Psoas muscle (tissue), 8 donors: ENCODE measurements at places on chromosomes 4 and X. TPM values are rescaled to one million over a fixed set of nuclear protein-coding genes. Genes with fewer than 3 reads are reported as not detected.

Gene BTC
- total RNA-seq, result 0.22 TPM

Gene TRAM1L1
- total RNA-seq, result 0.11 TPM

Gene S100P
- total RNA-seq, result 0.34 TPM

Gene SMC1A
- 26.9 TPM for total RNA-seq

Gene KCNE5
- 0.26 TPM for total RNA-seq

Gene ZCCHC18
- 0.13 TPM for total RNA-seq

DNA sequence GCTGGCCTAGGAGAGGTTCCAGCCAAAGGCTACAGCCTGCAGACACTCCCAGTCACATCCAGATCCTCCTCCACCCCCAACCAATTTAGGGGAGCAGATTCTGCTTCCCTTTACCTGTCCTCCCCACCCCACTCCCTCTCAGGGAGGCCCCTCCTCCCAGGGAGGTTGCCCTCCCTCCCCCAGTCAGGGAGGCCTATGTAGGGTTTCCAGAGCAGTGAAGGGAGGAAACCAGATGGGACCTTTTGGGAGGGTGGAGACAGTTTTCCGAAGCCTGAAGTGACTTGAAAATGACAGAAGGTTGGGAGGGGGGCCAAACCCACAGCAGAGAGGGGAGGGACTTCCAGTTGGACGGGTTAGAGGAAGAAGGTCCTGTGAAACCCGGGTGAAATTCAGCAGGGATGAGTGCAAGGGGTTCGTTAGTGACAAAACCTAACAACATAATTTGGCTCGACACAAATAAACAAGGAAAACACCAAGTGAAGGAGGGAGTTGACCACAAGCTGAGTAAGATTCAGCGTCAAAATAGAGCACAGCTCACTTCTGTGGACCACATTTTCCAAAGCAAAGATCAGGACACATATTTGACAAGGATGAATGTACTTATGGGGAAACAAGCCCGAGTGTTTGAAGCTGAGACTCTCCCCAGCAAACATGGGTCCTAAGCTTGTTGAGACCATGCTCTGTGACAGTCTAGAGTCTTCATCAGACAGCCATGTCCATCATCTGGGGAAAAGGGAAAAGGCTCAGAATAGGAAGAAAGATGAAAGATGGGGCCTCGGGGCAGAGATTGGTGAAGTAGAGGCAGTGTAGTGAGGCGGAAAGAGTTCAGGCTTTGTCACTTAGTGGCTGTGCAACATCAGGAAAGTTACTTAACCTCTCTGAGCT, 46.4 kb downstream of the PRPS1 start:
- no peaks in the 10 kb centered on the region for H3K36me3 ChIP-seq
- peak; percentile 82 for DNase-seq
- no peak overlapping the region for H3K4me3 ChIP-seq
- peaks cover 24% of the 10 kb centered on the region for H3K4me1 ChIP-seq
- H3K27me3 ChIP-seq, result no peaks in the 10 kb centered on the region
- H3K27ac ChIP-seq, result peak overlapping the region; percentile 83

DNA sequence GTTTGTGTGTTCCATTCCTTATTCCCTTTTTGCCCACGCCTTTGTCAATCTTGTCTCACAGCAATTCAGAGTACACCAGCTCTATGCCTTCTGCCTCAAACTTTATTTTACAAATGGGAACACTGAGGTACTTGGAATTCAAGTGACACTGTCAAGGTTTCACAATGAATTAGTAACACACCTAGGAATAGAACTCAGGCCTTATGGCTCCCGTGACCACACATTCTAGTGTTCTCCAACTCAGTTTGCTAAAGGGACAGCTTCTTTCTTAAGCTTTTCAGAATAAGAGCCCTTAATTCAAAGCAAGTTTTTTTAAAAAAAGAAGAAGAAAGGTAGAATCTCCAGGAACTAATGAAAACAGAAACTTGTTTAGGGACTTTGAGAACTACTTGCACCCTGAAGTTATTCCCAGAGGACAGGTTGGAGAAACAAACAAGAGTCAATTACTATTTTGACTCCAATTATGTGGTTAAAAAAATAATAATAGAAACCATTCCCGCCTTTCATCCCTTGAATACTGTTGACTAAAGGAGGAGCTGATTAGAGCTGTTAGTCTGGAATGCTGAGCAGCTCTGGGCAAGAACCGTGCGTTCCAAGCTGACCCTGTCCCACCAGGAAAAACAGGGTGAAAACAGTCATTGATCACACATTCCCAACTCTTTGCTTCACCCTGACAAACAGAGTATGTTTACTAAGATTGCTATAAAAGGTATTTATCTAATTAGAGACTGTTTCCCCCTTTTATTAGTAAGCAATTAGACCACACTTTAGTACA, 408.8 kb upstream of the CNKSR2 start:
- H3K36me3 ChIP-seq, result no peaks in the 10 kb centered on the region
- no peaks in the 10 kb centered on the region for H3K27me3 ChIP-seq
- H3K27ac ChIP-seq, result no peak overlapping the region
- no peak for DNase-seq

GRCh38 chr4:1365271-1366178, 18.5 kb downstream of the UVSSA start:
- no peak overlapping the region for H3K27ac ChIP-seq
- H3K4me1 ChIP-seq, result no peaks in the 10 kb centered on the region
- H3K27me3 ChIP-seq, result no peaks in the 10 kb centered on the region
- peak; percentile 11 for DNase-seq

GRCh38 chrX:93538575-93538974, 134.8 kb downstream of the NAP1L3 start:
- no peak overlapping the region for H3K27ac ChIP-seq
- no peaks in the 10 kb centered on the region for H3K36me3 ChIP-seq
- H3K4me3 ChIP-seq, result no peak overlapping the region
- DNase-seq, result no peak

DNA sequence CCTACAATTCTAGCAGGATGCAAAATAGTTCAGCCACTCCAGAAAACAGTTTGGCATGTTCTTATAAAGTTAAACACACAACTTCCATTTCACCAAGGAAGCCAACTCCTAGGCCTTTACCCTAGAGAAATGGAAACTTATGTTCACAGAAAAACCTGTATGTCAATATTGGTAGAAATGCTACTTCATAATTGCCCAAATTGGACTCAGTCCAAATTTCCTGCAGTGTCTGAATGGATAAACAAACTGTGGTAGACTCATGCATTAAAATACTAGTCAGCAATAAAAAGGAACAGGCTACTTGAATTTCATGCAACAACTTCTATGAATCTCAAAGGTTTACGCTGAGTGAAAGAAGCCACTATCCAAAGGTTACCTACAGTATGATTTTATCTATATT, 1738.8 kb upstream of the IGFBP7 start:
- no peaks in the 10 kb centered on the region for H3K27me3 ChIP-seq
- DNase-seq, result no peak
- no peak overlapping the region for H3K27ac ChIP-seq
- H3K4me3 ChIP-seq, result no peak overlapping the region
- no peaks in the 10 kb centered on the region for H3K4me1 ChIP-seq

GRCh38 chr4:30725562-30725961, 5.4 kb downstream of the PCDH7 start:
- H3K4me1 ChIP-seq, result peaks cover 3% of the 10 kb centered on the region
- H3K27ac ChIP-seq, result no peak overlapping the region
- no peaks in the 10 kb centered on the region for H3K36me3 ChIP-seq
- H3K27me3 ChIP-seq, result peaks cover 37% of the 10 kb centered on the region
- no peak for DNase-seq
- no peak overlapping the region for H3K4me3 ChIP-seq

- DNase-seq, result no peak
- no peak overlapping the region for H3K27ac ChIP-seq
- no peaks in the 10 kb centered on the region for H3K4me1 ChIP-seq
- H3K36me3 ChIP-seq, result no peaks in the 10 kb centered on the region
- H3K4me3 ChIP-seq, result no peak overlapping the region
Observed at GRCh38 chr4:38704622-38705154, 40.7 kb downstream of the KLF3 start.

DNA sequence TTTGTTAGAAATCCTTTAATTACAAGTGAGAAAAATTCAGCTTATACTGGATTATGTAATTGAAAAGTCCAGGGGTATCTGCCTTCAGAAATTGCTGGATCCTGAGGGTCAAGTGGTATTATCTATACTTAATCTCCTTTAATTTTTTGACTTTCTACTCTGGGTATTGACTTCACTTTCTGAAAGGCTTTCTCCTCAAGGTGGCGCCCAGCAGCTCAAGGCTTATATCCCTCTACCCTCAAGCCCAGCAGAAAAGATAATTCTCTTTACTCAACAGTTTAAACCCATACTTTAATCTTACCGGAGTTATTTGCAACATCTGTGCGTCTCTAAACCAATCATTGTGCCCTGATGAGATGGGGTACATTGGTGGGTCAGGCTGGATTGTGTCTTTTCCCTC, 129.5 kb downstream of the LARP7 start:
- H3K4me3 ChIP-seq, result no peak overlapping the region
- H3K27ac ChIP-seq, result no peak overlapping the region
- no peaks in the 10 kb centered on the region for H3K27me3 ChIP-seq
- H3K36me3 ChIP-seq, result no peaks in the 10 kb centered on the region
- no peak for DNase-seq

- DNase-seq, result no peak
- H3K27me3 ChIP-seq, result no peaks in the 10 kb centered on the region
- H3K4me3 ChIP-seq, result no peak overlapping the region
- no peak overlapping the region for H3K27ac ChIP-seq
- no peaks in the 10 kb centered on the region for H3K36me3 ChIP-seq
Observed at GRCh38 chrX:39175418-39176057, 374.3 kb downstream of the MID1IP1 start.

DNA sequence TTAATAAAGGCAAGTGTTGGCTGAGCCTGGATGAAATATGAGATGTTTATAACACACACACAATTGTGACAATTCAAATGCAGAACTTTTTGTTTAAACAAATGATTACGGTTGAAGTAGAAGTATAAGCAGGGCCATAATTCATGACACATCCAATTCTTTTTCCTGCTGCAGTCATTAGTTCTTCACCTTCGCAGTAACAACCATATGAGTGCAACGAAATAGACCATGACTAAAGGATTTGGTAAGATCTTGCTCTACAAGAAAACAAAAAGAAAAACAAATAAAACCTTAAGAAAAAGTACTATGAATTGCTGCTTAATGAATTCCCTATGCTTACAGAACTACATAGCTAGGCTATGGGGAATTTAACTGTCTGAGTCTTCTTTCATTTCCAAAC, 13.9 kb upstream of the BMPR1B start:
- no peak for DNase-seq
- H3K4me3 ChIP-seq, result no peak overlapping the region
- no peaks in the 10 kb centered on the region for H3K4me1 ChIP-seq
- H3K36me3 ChIP-seq, result no peaks in the 10 kb centered on the region

GRCh38 chr4:7944599-7945220, 5.0 kb upstream of the AFAP1 start:
- no peaks in the 10 kb centered on the region for H3K27me3 ChIP-seq
- H3K4me1 ChIP-seq, result no peaks in the 10 kb centered on the region
- no peak for DNase-seq
- H3K27ac ChIP-seq, result no peak overlapping the region
- no peak overlapping the region for H3K4me3 ChIP-seq
- no peaks in the 10 kb centered on the region for H3K36me3 ChIP-seq

- H3K27ac ChIP-seq, result no peak overlapping the region
- DNase-seq, result no peak
- H3K36me3 ChIP-seq, result peaks cover 88% of the 10 kb centered on the region
- H3K4me1 ChIP-seq, result peaks cover 7% of the 10 kb centered on the region
- H3K27me3 ChIP-seq, result no peaks in the 10 kb centered on the region
- H3K4me3 ChIP-seq, result no peak overlapping the region
Observed at GRCh38 chr4:2925496-2925895, 37.7 kb downstream of the NOP14 start.

- H3K4me1 ChIP-seq, result no peaks in the 10 kb centered on the region
- H3K27me3 ChIP-seq, result no peaks in the 10 kb centered on the region
- no peak overlapping the region for H3K4me3 ChIP-seq
- H3K27ac ChIP-seq, result no peak overlapping the region
- no peak for DNase-seq
Observed at GRCh38 chr4:86264241-86264640, 95.6 kb downstream of the MAPK10 start.

DNA sequence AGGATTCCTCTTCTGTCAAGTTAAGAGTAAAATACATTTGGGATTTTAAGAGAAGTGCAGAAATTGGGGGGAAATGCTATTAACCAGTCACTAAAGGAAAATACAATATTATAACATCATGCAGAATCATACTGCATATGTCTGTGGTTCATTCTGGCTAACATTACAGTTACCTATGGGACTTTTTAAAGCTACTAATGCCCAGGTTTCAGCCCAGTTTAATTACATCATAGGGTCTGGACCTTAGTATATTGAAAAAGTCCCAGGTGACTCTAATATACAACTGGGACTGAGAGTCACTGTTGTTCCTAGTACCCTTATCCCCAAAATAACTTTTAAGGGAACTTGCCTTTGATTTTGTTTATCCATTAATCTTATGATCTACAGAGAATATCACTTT, 10.0 kb downstream of the ABCE1 start:
- H3K36me3 ChIP-seq, result peaks cover 90% of the 10 kb centered on the region
- no peaks in the 10 kb centered on the region for H3K4me1 ChIP-seq
- no peak overlapping the region for H3K4me3 ChIP-seq

DNA sequence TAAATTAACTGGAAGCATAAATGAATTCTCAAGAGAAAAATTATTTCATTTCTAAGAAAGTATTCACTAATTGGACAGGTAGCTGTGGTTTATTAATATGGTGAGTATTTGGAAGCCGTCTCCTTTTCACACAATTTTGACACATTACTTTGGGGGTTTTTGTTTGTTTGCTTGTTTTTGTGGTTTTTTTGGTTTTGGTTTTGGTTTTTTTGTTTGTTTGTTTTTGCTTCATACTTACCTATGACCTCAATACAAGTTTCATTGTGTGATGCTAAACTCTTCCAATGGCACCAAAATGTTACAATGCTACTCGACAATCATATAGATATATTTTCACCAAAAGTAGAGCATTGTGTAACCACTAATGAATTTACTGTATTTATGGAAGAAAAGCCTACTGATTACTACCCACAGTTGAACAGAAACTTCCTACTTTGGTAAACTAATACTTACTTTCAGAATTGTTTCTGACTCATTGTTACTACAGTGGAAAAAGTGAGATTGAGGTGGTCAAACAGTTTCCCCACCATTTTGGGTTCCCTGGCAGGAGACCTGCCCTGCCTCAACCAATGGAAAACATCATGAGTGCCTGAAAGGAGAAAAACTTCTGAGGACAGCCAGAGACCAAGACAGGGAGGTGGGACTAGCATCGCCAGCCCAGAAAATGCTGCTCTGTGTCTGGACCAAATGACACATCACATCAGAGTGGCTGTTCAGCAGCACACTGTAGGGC, 443.1 kb downstream of the HNRNPD start:
- no peak overlapping the region for H3K27ac ChIP-seq
- no peak overlapping the region for H3K4me3 ChIP-seq
- no peaks in the 10 kb centered on the region for H3K36me3 ChIP-seq
- no peak for DNase-seq
- H3K27me3 ChIP-seq, result no peaks in the 10 kb centered on the region

DNA sequence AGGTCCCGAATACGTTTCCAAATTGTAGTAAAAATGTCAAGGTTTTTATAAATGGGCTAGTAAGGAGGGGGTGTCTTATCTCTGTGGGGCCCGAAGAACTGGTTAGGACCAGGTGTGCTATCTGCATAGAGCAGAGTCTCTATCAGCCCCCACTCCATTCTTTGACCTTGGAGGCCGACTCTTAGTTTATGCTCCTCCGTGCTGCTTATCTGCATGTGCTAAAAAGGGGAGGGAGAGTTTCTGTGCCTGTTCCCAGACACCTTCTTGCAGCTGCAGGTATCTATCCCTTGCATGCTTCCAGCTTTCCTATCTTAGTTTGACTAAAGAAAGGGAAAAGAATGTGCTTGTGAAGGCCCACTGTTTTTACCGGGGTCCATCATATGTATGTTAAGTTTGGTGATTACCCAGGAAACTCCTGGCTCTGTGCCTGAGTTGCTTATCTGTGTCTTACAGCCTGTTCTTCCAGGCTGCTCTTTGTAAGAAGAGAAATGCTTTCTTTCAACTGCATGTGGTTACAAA, 28.6 kb upstream of the NAF1 start:
- H3K4me1 ChIP-seq, result no peaks in the 10 kb centered on the region
- no peak overlapping the region for H3K27ac ChIP-seq
- no peaks in the 10 kb centered on the region for H3K27me3 ChIP-seq
- DNase-seq, result no peak
- H3K4me3 ChIP-seq, result no peak overlapping the region
